ENCODE measurements at places on chromosomes 1 and 21. TPM values are rescaled to one million over a fixed set of nuclear protein-coding genes. Genes with fewer than 3 reads are reported as not detected.

Gene CCDC185
- total RNA-seq: not detected

Gene CFH
- total RNA-seq: not detected

DNA sequence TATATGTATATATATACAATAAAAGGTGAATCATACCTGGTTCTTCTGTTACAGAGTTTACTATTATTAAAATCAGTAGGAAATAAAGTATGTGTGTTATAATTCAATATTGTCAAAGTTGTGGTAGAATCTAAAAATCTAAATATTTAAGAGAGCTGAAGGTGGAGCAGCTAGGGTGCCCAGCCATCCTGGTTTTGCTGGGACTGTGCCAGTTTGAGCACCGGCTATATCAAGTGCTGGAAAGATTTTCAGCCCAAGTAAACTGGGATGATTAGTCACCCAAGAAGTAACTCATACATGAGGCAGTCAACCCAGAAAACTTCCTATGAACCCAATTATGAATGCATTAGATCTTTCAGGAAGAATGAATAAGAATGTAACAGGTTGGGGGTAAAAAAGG, 16.9 kb upstream of the KRTAP19-5 start:
- DNase-seq: no peak

- DNase-seq: no peak
Observed at GRCh38 chr1:163170331-163170730, 32.4 kb downstream of the RGS5 start.

GRCh38 chr1:165441166-165441880, 3.6 kb downstream of the RXRG start:
- DNase-seq: no peak

DNA sequence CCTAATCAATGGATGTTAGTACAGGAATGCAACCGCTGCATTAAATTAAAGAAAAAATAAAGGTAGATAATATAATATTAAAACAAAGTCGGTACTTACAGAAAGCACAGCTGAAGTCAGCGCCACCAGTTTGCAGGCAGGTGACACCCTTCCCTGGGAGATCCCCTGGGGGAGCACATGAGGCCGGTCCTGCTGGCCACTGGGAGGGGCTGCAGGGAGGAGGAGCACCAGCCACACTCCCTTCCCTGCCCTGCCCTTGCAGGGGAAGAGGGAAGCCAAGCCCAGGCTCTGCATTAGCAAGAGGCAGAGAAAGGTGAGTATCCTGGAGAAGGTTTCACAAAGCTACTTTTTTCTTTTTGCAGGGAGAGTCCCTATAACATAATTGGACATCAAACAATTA, 507.0 kb downstream of the AJAP1 start:
- DNase-seq: no peak

DNA sequence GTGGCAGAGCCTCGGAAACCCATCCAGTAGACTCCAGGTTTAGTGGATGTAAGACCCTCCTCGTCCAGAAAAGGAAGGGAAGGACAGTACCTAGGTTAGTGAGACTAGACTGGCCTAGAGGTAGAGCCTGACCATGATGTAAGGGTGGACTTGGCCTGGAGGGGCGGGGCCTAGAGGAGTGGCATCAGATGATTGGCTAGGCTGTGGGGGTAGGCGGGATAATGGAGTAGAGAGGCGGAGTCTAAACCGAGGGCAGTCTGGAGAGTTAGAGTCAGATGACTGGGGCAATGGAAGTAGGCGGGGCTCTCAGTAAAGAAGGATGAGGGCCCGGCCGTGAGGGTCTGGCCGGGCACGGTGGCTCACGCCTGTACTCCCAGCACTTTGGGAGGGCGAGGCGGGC, 70.1 kb downstream of the EPHB2 start:
- peak; percentile 63 for DNase-seq

DNA sequence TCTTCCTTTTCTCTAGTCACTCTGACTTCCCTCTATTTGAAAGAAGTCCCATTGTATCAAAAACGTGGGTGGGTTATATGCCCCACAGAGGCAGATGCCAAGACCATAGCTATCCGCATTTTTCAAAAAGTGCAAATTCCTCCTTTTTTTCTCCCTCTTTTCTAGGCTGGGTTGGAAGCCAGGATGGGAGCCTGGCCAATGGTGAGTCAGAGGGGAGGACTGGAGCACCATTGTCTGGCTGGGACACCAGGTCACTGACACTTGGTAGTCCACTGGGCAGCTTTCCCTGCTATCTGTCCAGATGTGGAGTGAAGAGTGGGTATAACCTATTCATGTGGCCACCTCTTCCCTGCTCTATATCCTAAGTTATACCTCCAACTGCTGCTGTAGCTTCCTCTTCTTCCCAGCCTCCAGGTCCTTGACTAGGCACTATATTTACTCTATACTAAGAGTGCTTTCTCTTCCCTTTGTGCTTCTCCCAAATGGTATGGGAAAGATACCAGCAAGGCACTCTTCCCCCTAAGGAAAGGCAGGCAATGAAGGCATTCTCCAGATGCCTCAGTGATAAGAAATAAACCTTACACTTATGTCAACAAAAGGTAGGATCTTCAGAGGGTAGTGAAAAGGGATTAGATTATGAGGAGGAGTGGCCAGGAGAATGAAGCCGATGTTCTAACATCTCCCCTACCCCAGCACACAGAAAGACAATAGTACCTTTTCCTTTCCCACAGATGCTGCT, 12.9 kb downstream of the PI4KB start:
- peak; percentile 57 for DNase-seq

DNA sequence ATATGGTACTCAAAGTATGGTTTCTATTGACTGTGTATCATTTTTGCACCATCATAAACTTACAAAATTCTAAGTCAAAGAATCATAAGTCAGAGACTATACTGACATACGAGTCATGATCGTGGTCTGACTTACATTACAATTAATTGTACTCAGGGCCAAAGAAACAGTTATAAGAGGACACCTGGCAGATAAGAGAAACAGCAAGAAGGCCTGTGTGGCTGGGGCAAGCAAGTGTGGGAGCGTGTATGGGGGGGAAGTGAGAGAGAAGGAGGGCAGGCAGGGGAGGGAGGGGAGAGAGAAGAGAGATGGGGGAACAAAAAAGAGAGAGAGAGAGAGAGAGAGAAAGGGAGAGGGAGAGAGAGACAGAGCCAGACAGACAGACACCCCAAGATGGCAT, 70.9 kb downstream of the RERE start:
- no peak for DNase-seq

DNA sequence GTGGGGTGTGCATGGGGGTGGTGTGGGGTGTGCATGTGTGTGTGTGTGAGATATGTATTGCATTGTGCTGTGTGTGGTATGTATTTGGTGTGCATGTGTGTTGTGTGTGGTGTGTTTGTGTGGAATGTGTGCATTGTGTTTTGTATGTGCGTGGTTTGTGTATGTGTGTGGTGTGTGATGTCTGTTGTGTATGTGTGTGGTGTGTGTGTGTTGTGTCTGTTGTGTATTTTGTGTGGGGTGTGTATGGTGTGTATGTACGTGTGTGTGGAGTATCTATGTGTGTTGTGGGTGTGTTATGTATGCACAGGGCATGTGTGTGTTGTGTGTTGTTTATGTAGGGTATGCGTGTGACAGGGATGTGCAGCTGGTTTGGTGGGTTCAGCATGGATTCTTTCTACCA, 67.8 kb upstream of the COG2 start:
- no peak for DNase-seq

GRCh38 chr1:89198081-89198480, 661 bp downstream of the GBP4 start:
- DNase-seq: no peak

- DNase-seq: no peak
Observed at GRCh38 chr1:219882096-219882495, 46.3 kb downstream of the SLC30A10 start.

DNA sequence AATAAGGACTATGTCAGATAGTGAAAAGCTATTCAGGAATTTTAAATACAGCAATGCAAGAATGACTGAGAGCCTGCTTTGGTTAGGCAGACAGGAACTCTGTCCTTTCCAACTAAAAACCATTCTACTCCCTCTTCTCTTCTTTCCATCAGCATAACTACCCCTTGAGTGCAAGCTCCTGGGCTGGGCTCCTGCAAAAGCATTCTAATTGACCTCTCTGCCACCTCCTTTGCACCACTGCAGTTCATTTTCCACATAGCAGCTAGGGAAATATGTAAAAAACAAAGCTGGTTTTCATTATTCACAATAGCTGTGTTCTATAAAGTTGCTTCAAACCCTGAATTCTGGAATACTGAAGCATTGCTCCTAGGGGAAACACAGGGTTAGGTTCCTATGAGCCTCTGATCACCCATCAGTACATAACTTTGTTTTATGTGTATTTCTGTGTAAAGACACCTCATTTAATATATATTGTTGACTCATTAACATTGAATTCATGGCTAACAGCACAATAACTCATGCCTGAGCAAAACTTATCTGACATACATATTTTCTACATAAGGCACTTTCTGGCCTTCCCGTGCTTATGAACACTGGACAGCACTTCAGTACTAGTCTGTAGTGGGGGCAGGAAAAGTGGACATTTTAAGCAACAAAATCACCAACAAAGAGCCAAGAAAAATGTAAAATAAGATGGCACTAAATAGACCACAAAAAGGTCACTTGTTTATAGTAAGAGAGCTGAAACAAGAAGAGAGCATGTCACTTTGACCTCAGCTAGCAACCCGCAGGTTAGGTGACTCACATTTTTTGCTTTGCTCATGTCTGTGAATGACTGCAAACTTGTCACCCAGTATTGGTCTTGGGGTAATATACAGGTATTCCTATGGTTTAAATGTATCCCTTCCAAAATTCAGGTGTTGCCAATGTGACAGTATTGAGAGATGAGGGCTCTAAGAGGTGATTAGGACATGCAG, 57.9 kb upstream of the IRF2BP2 start:
- DNase-seq: no peak

DNA sequence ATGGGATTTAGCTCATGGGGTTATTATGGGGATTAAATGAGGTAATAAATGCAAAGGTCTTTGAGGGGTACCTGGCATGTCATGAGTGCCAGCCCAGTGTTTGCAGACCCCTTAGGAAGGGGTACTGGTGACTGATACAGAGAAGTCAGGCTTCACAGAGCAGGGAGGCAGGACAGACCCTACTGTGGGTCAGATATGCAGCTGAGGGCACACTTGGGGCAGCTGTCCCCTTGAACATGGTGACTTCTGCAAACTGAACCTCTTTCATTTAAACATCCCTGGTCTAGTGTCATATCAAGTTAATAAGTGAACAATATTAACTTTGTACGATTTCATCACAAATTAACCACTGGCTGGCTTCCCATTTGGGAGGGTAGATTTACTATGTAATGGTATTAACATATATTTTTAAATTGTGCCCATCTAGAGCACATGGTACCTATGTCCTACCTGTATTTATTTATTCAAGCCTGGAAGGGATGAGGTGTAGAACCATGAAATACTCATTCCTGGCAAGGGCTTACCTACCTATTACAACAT, 25.9 kb downstream of the STPG1 start:
- no peak for DNase-seq

DNA sequence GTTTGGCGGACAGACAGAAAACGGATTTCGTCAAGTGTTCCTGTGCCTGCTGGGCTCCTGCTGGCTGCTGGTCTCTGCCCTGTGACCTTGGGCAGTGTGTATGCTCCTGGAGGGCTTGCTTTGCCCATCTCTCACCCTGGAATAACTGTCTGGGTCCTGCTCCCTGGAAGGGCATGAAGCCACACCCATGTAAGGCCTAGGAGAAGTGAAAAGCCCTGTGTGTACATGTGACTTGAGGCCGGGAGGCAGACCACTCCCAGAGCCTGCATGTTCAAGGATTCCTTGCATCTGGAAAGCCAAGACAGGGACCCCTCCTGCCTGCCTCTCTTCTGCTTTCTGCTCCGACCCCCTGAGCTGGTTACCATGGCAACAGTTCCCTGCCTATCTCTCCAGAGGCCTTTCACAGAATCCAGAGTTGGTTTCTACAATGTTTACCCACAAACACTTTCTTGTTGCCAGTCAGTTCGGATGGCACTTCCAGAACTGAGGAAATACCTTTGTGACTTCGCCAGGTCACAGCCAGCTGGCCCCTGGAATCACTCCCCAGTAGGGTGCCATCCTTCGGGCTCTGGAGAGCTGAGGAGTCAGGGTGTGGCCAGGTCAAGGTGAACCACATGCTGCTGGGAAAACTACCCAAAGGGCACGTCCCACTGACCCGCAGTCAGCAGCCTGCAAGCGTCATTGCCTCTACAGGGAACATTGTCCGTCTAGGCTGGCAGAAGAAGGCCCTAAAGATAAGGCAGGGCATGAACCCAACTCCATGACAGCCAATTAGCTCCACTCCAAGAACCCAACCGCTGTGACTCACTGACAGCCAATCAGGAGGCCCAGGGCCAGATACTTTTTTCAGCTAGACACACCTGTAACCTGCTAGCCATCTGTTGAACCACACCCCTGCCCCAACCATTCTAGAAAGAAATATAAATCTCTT, 14.7 kb upstream of the GPR37L1 start:
- DNase-seq: no peak

DNA sequence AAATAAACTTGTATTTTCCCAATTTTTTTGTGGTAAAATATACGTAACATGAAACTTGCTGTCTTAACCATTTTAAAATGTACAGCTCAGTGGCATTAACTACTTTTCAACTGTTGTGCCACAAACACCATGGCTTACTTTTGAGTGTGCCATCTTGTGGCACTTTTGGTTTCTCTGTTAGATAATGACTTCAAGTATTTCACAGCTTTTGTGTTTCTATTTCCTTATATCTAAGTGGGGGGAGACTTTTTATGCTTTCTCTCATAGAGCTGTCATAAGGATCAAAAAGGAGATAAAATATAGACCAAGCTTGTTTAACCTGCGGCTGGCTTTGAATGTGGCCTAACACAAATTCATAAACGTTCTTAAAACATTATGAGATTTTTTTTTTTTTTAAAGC, 44.3 kb downstream of the CDC14A start:
- no peak for DNase-seq

DNA sequence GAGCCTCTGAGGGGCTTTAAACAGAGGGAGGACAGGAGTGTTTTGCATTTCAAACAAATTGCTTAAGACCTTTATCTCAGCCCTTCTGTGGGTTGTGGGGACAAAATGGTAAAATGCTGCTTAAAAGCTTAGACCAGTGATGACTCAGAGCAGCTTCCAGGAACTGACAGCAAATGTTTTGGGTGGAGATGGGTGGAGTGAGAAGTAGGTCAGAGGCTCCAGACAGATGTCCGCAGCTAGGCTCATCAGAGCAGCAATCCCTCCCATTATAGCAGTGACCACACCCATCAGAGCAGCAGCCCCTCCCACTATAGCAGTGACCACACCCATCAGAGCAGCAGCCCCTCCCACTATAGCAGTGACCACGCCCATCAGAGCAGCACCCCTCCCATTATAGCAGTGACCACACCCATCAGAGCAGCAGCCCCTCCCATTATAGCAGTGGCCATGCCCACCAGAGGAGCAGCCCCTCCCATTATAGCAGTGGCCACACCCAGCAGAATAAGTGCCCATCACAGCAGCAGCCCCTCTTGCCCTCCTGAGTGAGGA, 532.2 kb downstream of the MATN1 start:
- no peak for DNase-seq
